ENCODE measurements at places on chromosomes 1 and 21. TPM values are rescaled to one million over a fixed set of nuclear protein-coding genes. Genes with fewer than 3 reads are reported as not detected.

- no peak for DNase-seq
Measured at GRCh38 chr1:205976708-205977401, 26.3 kb downstream of the RAB7B start.

DNA sequence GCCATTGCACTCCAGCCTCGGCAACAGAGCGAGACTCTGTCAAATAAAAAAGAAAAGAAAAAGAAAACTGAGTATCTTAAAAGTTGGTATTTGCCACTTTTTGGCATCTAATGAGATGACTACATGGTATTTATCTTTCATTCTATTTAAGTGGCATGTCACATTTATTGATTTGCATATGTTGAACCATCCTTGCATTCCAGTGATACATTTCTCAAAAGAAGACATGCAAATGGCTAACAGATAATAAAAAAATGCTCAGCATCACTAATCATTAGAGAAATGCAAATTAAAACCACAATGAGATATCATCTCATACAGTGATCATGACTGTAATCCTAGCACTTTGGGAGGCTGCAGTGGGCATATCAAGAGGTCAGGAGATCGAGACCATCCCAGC, 28.1 kb downstream of the SFPQ start:
- DNase-seq, result no peak

- DNase-seq, result no peak
Measured at GRCh38 chr1:150389650-150390049, 25.7 kb downstream of the RPRD2 start.

- DNase-seq, result no peak
Measured at GRCh38 chr1:86146566-86146965, 10.0 kb downstream of the COL24A1 start.

DNA sequence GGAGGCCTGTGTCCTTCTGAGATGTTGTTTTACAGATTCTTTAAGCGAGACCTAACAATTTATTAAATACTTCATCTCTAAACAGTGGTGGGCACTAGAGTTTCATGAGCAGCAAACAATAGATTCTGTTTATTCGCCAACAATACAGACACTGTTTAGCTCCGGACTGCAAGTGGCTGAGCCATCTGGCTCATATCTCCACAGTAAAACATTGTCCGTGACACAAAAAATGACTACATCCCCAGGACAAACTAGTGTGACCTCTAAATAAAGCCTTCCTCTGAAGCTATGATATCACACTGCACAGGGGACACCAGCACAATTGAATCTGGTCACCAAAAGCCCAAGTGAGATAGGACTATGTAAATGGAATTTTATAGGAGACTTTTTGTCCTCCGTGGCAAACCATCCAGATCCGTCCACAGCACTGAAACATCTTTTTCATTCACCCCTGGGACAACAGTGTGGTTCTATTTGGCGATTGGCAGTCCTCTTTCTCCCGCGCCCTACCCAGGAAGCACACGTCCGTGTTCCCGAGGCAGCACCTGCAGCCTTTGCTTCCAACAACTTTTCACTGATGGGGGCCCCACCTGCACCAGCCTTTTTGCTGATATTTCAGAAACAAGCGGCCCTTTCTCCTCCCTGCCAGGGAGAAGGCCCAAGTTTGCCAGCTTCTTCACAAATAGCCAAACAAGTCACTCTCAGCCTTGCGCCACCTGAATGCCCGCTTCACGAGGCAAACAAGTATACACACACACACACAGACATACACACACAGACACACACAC, 47.4 kb downstream of the OLIG1 start:
- DNase-seq, result no peak

Gene IL10
- total RNA-seq, result not detected

Gene CLDN8
- total RNA-seq, result not detected

Gene SLFNL1
- 0.29 TPM for total RNA-seq

Gene PTPRC
- not detected for total RNA-seq
